T-cell (primary cell): ENCODE measurements at places on chromosomes 11 and 22. TPM values are rescaled to one million over a fixed set of nuclear protein-coding genes. Genes with fewer than 3 reads are reported as not detected.

Gene KCNQ1OT1
- 0.42 TPM for total RNA-seq

DNA sequence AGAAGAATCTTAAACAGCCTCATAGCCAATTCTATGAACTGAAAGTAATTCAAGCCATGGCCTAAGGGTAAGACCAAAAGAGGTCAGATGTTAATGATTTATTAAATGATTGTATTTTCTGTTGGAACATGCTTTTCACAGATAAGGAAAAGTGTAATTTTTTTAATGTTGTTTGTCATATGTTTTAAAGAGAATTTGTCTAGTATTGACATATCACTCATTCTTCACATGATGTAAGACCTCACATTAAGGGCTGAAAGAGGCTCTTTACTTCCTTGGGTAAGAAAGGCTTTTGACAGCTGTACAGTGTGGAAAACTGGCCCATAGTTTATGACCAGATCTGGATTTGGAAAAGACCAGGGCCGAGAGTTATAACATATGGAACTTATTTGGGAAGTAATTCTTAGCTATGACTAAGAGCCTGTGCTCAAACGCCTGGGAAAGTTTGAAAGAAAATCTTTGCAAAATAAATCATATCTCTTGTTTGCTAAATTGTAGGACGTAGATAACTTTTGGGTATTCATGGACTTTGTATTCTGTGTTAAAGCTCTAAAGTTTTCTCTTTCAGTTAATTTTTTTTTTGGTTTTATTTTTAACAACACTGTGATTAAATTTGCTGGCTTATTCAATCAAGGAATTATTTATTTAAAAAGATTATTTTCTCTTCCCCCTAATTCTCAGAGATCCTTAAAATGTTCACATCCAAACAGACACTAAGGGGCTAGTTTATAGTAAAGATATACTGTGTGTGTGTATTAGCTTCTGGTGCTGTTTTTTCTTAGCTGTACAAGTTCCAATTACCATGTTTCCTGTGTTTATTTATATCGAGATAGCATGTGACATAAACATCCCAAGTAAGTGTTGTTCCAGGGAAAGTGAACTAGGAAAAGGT lies 162.2 kb downstream of the ARHGAP42 start:
- no peak for DNase-seq

DNA sequence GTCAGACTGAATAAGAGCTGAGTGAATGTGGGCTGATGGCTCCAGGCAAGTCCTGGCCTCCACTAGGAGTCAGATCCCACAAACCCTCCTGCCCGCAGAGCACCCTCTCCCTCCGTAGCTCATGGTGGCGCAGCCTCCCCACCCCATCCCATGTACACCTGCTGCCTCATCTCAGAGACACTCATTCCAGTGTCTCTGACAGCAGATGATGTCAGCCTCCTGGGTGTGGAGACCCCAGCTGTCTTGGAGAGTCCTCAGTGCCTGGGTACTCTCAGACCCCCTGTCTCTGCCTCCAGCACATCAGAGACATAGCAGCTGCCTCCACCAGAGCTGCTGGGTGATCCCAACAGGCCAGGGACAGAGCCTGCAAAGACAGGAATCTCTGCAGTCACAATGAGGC lies 9.5 kb downstream of the IGLL5 start:
- no peak for DNase-seq

Gene MS4A6A
- total RNA-seq = 0.99 TPM

Gene DBX1
- not detected for total RNA-seq

DNA sequence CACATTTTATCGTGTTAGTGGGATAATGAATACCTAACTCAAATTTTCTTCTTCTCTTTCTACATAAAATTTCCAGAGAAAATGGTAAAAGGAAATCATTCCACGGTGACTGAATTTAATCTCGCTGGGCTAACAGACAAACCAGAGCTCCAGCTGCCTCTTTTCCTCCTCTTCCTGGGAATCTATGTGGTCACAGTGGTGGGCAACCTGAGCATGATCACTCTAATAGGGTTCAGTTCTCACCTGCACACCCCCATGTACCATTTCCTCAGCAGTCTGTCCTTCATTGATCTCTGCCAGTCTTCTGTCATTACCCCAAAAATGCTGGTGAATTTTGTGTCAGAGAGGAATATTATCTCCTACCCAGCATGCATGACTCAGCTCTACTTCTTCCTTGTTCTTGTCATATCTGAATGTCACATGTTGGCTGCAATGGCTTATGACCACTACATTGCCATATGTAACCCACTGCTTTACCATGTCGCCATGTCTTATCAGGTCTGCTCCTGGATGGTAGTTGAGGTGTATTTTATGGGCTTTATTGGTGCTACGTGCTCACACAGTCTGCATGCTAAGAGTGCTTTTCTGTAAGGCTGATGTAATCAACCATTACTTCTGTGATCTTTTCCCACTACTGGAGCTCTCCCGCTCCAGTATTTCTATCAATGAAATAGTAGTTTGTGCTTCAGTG lies 24.1 kb downstream of the OR10D3 start:
- DNase-seq = no peak

Gene TMEM191C
- 2.8 TPM for total RNA-seq

Gene LSP1
- total RNA-seq = 449 TPM
